ENCODE measurements at places on chromosomes 16 and 17.

DNA sequence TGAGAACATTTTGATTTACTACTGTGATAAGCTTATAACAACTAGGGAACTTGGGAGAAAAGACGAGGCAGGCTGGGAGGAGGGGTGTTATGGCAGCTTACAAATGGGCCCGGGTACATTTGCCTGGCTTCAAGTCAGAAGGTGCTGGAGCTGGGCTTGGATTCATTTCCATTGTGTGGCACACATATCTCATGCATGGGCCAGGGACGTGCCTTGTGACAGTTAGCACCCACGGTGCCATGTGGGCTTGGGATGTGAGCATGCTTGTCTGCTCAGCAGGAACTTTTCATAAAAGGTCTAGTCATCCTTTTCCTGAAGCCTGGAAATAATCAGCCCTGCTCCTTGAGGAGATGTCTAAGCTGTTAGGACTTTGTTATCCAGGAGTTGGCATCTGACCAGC is 572.2 kb downstream of the CDH13 start:
- no peak for DNase-seq

- no peak for DNase-seq
Measured at GRCh38 chr16:12500771-12501170, 302.9 kb downstream of the CPPED1 start.

DNA sequence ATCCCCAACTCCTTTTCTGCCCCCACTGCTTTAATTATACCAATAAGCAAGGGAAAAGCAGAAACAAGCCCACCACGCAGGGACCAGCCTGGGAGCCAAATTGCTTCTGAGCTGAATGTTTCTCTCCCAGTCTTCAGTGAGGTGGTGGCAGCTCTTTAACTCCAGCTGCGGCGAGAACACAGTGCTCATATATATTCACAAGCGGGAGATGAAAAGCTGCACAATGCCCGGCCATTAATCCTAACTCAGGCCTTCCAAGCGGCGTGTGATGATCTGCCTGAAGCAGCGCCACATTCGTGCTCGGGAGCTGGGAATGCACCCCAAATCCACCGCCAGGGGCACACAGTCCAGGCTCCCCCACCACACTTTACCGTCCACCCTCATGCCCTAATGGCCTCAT is 203.7 kb upstream of the SDK2 start:
- no peak for DNase-seq

- no peak for DNase-seq
Measured at GRCh38 chr17:4247971-4248388, 15.8 kb downstream of the ANKFY1 start.

DNA sequence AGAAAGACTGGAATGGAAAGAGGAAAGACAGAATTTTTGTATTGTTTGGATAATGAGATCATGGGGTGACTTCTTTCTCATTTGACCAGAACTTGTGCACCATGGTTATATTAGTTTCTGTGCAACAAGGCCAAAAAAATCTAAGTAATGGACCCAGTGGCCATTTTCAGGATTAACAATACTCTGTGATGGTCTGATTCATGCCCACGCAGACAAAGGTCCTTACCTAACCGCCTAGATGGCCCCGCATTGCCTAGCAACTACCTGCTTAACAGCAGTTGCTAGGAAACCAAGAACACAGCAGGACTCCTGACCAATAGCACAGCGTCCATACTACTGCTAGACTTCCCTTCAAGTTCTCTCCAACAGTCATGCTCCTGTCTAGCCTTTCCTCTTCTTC is 22.4 kb downstream of the MIS12 start:
- DNase-seq: no peak

GRCh38 chr16:87047221-87048037 is 269.8 kb downstream of the C16orf95 start:
- DNase-seq: no peak

GRCh38 chr16:1997494-1998359 is 8.0 kb downstream of the SYNGR3 start:
- DNase-seq: no peak

DNA sequence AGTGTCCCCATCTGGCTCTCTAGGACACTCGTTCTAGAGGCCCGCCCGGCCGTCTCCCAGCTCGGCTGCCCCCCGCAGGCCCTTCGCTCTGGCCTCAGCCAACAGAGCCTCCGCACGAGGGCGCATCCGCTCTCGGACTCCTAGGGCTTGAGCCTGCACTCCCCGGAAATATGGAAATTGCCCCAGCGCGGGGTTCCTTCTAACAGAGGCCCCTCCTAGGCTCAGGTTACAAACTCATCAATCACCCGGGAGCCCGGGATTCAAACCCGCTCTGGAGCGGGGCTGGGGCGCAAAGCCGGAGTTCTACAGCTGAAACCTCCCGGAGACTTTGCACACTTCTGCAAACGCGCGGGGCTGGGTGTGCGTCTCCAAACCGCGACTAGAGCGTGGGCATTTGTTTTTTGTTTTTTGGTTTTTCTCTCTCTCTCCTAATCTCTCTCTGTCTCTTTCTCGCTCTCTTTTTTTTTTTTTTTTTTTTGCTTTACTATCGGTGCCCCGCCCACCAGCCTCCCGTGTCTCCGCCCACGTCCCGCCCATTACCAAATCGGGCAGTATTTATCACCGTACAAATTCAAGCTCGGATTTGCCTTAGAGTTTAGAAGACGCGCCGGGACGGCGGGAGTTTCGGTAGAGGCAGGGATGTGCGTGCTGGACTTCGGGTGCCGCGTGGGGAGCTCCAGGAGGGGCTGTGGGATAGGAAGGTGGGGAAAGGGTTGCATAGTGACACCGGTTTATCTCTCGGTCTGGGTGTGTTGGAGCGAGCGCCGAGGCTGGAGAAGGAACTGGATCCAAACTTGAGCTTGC is 2.4 kb upstream of the FOXL1 start:
- no peak for DNase-seq
